Esophagus muscularis mucosa (tissue), 4 donors: ENCODE measurements at places on chromosomes 11 and 22. TPM values are rescaled to one million over a fixed set of nuclear protein-coding genes. Genes with fewer than 3 reads are reported as not detected.

DNA sequence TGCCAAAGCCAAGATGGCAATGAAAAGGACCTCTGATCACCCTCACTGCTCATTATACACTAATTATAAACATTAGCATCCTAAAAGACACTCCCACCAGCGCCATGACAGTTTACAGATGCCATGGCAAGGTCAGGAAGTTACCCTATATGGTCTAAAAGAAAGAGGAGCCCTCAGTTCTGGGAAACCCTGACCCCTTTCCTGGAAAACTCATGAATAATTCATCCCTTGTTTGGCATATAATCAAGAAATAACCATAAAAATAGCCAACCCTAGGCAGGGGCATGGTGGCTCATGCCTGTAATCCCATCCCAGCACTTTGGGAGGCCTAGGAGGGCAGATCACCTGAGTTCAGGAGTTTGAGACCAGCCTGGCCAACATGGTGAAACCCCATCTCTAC lies 12.7 kb upstream of the CAPN5 start:
- DNase-seq, result no peak

DNA sequence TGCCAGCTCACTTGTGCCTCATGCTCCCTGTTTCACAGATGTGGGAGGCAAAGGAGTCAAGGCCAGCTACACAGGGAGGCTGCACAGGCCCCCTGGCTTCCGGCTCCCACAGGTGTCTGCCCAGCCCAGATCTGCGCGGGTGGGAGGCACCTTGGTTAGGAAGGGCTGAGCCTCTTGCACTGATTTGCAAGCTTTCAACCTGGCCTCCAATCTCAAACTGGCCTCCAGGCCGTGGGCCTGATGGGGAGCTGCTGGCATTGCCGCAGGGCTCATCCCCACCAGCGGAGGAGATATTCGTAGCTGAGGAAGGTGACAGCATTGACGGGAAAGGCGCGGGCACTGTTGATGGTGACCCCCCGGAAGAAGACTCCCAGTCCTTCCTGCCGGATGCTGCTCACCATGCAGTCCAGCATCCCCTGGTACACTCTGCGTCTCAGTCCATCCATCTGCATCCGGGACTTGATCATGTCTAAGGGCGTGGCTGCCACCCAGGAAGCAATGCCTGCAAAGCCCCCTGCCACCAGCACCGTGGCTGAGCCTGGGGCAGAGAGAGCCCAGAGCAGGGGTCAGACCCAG lies 6.2 kb downstream of the SLC25A45 start:
- DNase-seq, result no peak

DNA sequence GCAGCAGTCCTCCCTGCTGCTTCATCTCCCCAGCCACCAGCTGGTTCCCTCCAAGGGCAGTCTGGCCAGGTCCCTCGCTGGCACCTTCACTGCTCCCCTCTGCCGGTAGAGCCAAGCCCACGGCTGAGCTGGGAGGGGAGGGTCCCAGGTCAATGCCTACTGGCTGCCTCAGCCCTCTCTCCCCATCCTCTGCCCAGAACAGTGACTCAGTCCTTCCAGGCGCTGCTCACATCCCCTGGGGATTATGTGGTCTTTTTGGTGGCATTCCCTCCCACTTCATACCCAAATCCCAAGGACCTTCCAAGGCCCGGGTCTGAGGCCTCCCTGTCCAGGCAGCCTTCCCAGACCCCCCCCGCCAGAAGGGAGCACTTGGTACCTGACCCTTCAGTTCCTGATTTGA lies 44.9 kb downstream of the WNT7B start:
- no peak for DNase-seq

GRCh38 chr22:37972527-37972926 lies 11.8 kb downstream of the SOX10 start:
- DNase-seq, result no peak

- DNase-seq, result no peak
Measured at GRCh38 chr11:22169833-22170232, 23.1 kb upstream of the ANO5 start.

DNA sequence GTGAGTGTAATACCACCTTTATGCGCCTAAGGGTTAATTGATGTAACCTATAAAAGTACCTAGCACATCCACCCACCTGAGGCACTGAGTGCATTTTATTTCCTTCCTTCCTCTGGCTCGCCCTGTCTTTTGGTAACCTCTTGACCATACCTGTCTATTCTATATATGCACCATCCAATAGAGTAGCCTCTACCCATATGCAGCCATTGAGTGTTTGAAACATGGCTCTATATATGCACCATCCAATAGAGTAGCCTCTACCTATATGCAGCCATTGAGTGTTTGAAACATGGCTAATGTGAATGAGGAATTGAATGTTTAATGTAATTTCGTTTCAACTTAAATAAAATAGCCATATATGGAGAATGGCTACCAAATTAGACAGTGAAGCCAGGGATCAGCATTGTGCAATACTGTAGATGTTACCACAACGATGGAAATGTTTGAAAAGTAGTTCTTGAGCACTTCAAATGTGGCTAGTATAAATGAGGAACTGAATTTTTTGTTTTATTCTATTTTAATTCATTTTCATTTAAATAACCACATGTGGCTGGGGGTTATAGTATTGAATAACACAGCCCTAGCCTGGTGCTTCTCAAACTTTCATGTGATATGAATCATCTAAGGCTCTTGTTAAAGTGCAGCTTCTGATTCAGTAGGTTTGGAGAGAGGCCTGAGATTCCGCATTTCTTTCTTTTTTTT lies 33.8 kb downstream of the SLC35F2 start:
- DNase-seq, result no peak

MB gene
- not detected for total RNA-seq

- no peak for DNase-seq
Measured at GRCh38 chr11:35650006-35650405, 12.6 kb upstream of the TRIM44 start.

- DNase-seq, result no peak
Measured at GRCh38 chr11:5277807-5278382, 8.2 kb upstream of the HBE1 start.

GRCh38 chr11:58121096-58121495 lies 4.2 kb downstream of the OR9I1 start:
- DNase-seq, result no peak

GNG3 gene
- 1.5 TPM for total RNA-seq

DNA sequence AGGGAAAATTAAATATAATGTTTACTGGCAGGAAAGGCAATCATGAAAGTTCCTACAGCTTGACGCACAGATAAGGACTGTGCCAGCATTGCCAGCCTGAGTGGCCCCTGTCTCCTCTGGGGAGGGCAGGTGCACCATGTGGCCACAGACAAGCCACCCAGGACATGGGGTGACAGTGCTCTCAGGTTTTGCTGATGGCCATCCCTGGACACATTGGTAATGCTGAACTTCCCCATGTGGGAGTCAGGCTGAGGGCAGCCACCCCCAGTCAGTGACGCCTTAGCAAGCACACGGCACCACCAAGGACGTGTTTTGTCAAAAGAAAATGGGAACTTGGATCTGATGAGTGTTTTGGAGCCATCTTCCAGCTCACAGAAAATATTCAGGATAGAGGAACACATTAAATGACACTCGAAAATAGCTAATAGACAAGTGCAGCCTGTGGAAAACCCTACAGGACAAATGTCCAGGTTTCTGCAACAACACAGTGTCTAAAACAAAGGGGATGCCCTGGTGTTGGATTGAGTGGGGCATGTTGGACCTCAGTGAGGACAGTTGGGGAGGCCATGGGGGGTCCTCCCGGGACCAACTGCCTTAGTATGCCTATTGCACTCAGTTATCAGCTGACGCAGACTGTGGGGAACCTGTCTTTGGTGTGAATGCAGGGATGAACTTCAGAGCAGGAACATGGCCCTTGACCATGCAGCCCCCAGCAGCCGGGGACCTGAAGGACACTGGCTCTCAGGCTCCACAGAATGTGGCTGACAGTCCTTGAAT lies 1450.5 kb downstream of the BRD1 start:
- DNase-seq, result no peak

- DNase-seq, result no peak
Measured at GRCh38 chr11:71179877-71180605, 72.3 kb downstream of the SHANK2 start.

KCNK7 gene
- 1.1 TPM for total RNA-seq

MCAT gene
- 15.8 TPM for total RNA-seq

CARNS1 gene
- total RNA-seq, result 1.9 TPM

DNA sequence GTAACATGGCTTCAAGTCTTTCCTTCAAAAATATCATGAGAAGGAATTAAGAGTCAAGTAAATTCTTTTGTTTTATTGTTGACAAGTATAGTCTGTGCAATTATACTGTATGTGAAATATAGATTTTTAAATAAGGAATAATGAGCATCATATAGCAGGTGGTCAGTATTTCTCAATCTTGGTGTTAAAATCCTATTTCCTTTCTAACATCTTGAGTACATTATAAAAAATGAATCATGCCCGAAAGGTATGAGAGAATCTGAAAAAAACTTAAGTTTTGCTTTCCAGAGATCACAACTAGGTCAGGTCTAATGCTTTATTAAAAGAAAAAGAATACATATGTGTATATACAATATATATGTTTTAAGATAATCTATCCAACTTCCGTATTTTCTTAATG lies 53.1 kb downstream of the KIF18A start:
- no peak for DNase-seq

FAM89B gene
- 87.4 TPM for total RNA-seq

- no peak for DNase-seq
Measured at GRCh38 chr11:2092956-2093412, 46.2 kb downstream of the IGF2 start.

GRCh38 chr22:32818446-32819115 lies 17.1 kb downstream of the TIMP3 start:
- DNase-seq, result no peak

- no peak for DNase-seq
Measured at GRCh38 chr11:8871962-8872361, 39.0 kb upstream of the AKIP1 start.

GRCh38 chr22:25449781-25450317 lies 114.6 kb upstream of the GRK3 start:
- DNase-seq, result no peak

WNT7B gene
- total RNA-seq, result not detected

ACTN3 gene
- total RNA-seq, result not detected

GRCh38 chr22:37982938-37983859 lies 1.2 kb downstream of the SOX10 start:
- no peak for DNase-seq

SLC1A2 gene
- total RNA-seq, result 0.32 TPM

GRCh38 chr22:44567846-44568493 lies 69.9 kb upstream of the RTL6 start:
- no peak for DNase-seq

CDC42BPG gene
- total RNA-seq, result 0.39 TPM

DNA sequence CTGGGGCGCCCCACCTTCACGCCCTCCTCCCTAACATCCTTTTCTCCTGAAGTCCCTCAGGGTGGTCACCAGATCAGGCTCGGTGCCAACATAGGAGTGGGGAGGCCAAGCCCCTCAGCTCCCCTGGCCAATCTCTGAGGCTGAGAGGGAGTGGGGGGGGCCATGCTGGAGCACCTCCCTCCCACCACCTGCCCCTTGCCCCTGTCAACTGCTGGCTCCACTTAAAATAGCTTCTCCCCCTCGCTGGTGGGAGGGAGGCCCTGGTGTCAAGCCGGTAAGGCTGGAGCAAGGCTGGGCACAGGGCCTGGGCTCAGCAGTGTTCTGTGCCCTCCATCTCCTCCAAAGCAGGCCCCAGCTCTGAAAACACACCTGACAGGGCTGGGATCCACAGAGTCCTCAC lies 4.9 kb downstream of the PLXNB2 start:
- no peak for DNase-seq

OR4A16 gene
- total RNA-seq, result not detected

DNA sequence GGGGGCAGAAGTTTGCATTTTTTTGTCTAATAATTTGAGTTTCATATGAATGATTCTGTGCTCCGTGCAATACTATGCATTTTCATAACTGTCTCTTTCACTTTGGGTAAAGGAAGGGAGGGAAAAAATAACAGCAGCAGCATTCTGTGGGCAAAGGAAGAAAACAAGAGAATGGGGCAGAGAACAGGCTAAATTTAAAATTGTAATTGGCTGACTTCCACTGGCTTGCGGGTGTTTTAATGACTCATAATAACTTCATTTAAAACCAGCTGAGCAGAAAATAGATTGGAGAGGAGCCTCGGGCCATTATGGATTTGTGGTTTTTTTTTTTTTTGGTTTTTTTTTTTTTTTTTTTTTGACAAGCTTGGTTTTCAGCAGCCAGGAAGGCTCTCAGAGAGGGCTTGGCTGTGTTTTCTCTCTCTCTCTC lies 107.4 kb downstream of the ZBTB16 start:
- DNase-seq, result no peak

DNA sequence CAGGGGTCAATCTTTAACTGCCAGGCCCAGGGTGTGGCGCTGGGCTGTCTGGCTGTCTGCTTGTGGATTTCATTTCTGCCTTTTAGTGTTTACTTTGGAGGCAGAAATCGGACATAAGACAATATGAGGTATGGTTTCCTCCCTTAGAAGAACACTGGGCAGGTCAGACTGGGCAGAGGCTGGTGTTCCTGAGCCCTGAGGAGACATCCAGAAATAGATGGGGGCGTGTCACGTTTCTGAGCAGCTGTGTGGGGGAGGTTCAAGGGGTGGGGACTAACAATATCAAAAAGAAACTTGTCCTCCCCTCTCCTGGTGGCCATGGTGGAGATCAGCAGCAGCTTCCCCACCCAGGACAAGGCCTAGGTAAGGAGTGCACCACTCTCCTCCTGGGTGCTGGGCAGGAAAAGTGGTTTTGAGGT lies at the start of gene ART1:
ART1 (plus strand) TSS at position 312 of the 419 bp plus-strand sequence. CDS start 14,086 bp downstream, outside the sequence.
- DNase-seq, result no peak

C11orf52 gene
- total RNA-seq, result 6.9 TPM

- DNase-seq, result no peak
Measured at GRCh38 chr11:112255067-112255720, 5.5 kb downstream of the PLET1 start.

DNA sequence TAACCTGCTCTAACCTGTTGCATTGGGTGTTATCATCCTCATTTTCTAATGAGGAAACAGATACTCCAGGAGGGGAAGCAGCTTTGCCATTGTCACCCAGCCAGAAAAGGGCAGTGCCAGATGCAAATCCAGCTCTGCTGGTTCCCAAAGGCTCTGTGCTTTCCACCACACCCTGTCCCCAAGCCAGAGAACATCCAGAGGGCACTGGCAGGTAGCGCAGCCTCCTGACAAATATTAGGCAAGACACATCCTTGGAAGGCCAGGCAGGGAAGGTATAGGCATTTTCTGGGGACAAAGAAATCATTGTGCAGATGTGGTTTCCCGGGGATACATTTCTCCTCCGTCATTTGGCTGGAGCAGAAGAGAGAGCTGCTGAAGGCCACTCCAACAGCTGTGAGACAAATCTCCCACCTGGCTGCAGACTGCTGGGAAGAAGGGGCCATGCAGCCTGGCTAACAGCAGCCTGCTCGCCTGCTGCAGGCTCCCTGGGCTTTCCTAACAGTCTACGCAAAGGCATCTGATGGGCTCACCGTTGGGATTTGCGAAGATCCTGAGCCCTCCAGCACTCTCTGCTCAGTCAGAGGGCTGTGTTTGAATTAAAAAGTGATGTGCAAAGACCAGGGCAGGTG lies 93.9 kb upstream of the PITPNB start:
- no peak for DNase-seq

- no peak for DNase-seq
Measured at GRCh38 chr22:29108137-29108536, 35.3 kb downstream of the KREMEN1 start.

ZNF214 gene
- total RNA-seq, result 3.3 TPM

GRCh38 chr22:32217465-32217864 lies 12.6 kb upstream of the RFPL2 start:
- DNase-seq, result no peak
